Activated CD4-positive, alpha-beta T cell treated with anti-CD3 and anti-CD28 coated beads, Interleukin-2, amount 50 U/mL, for 1 hour (primary cell): ENCODE measurements at places on chromosomes 6 and 20.

GRCh38 chr6:169638388-169638787 is 63.4 kb downstream of the WDR27 start:
- DNase-seq: no peak

DNA sequence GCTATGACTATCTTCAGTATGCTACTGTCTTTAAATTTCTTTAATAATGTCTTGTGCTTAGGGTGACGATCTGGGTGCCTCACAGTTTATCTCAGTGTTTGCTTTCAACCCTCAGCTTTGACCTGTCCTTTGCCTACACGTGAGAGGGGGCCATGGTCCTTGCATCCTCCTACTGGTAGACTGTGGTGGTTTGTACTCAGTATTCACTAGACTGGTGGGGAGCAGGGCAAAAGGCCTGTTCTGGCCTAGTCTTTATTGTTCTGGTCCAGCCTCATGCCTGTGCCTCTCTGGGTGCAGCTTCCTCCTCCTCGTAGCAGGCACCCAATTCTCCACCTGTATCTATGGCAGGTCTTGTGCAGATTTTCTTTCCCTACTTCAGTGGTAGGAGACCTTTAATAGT is 354.9 kb downstream of the CD109 start:
- no peak for DNase-seq

- DNase-seq: no peak
Observed at GRCh38 chr6:75530696-75531095, 37.1 kb upstream of the FILIP1 start.

DNA sequence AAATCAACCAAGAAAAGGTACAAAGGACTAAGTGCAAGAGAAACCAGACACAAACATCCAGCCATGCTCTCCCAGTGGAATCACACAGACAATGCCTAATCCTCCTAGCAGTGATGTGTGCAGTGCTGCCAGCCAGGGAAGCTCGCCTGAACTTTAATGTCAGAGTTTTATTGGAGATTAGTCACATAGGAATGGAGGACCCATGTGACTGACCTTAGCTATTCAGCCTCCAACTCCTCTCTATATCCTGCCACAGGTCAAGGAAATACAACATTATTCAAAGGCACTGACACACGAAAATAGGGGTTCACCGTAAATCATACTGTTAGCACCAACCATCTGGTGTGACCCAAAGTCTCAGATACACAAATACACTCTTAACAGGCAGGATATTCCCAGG is 684.6 kb downstream of the DOK5 start:
- no peak for DNase-seq

DNA sequence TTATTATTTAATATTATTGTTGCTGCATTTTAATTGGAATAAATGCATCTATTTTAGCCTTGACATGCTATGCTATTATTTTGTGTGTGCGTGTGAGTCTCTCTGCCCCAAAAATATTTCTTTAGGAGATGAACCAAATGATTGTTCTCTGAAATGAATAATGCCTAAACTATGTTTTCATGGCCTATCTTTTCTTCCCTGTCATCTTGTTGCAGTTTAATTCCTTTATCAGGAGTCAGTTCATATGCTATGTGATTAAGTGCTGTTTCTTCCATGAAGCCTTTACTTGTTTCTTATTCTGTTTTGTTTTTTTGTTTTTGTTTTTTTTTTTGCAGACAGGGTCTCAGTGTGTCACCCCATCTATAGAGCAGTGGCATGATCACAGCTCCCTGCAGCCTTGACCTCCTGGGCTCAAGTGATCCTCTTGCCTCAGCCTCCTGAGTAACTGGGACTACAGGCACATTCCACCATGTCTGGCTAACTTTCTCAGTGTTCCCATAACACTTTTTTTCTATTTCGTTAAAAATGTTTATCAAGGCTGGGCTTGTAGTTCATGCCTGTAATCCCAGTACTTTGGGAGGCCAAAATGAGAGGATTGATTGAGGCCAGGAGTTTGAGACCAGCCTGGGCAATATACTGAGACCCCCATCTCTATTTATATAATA is 25.7 kb downstream of the TPX2 start:
- DNase-seq: no peak

GRCh38 chr6:140867336-140867735 is 1265.4 kb upstream of the GJE1 start:
- no peak for DNase-seq

- DNase-seq: no peak
Observed at GRCh38 chr6:116217069-116217468, 36.8 kb downstream of the TSPYL4 start.

GRCh38 chr20:45905505-45906079 is 6.4 kb downstream of the PLTP start:
- no peak for DNase-seq

DNA sequence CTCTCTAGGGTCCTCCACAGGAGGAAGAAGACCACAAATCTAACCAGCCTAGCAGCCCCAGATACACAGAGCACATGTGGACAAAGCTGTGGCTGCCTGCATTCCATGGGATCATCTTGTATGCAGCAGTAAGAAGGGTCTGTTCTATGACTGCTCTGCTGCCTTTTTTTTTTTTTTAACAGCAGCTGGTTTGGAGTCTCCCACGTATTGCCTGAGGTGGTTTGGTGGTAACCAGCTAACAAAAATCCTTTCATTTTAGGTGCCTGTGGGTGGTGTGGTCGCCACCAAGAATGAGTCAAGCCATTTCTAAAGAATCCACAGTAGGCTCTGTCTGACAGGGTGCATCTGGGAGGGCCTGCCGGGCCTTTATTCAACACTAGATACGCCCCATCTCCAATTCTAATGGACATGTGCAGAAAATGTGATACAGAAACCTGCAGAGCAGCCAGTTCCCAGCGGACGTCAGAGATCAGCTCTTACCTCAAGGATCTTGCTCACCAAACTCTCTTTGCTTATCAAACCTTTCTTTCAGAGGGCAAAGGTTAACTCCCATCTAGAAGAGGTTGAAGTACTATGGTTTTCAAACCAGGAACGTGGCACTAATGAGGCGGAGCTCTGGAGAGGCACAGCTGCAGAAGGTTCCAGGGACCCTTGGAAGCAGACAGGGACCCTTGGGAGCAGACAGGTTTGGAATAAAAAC is 32.0 kb downstream of the GNAS-AS1 start:
- DNase-seq: no peak

- no peak for DNase-seq
Observed at GRCh38 chr6:51394061-51394460, 575.4 kb downstream of the TFAP2B start.

GRCh38 chr6:62391358-62391757 is 105.3 kb upstream of the KHDRBS2 start:
- no peak for DNase-seq
